ENCODE measurements at places on chromosomes 4 and X.

GRCh38 chr4:150584111-150584915 is 2.4 kb downstream of the MAB21L2 start:
- no peak for DNase-seq

- DNase-seq = no peak
Observed at GRCh38 chrX:115579327-115579726, 18.4 kb downstream of the PLS3 start.

- no peak for DNase-seq
Observed at GRCh38 chr4:182862141-182862875, 54.9 kb downstream of the DCTD start.

GRCh38 chrX:139423186-139423585 is 107.4 kb upstream of the F9 start:
- no peak for DNase-seq

DNA sequence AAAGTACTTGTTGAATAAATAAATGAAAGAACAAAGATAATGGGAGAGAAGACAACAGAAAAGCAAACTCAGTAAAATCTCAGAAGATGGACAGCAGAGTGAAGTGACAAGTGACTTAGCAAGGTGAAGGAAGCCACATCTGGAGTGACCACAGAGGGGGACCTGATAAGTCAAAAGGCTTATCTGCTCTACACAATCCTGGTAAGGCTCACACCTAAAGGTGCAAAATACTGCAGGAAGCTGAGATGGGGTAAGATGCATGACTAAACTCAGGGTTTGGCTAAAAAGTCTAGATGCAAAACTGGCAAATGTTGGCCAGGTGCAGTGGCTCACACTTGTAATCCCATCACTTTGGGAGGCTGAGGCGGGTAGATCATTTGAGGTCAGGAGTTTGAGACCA is 22.2 kb downstream of the TRMT2B start:
- no peak for DNase-seq

- DNase-seq = no peak
Observed at GRCh38 chr4:161642708-161643107, 521.1 kb downstream of the FSTL5 start.

DNA sequence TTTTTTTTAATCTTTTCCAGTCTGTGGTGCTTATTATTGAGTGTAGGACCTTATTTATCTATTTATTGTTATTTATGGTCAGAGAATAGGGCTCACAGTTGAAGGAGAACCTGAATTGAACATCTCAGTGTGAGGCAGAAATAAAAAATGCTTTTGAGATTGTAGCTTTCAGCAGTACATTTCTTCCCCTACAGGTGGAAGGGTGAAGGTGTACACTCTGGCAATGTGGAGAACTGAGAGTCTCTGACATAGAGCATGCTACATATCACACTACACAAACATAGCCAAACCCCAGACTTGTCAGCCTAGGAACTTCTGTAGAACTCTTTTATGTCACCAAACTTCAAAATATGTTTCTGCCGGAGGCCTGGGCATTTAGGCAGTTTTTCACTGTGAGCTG is 140.2 kb downstream of the STIM2 start:
- DNase-seq = no peak

DNA sequence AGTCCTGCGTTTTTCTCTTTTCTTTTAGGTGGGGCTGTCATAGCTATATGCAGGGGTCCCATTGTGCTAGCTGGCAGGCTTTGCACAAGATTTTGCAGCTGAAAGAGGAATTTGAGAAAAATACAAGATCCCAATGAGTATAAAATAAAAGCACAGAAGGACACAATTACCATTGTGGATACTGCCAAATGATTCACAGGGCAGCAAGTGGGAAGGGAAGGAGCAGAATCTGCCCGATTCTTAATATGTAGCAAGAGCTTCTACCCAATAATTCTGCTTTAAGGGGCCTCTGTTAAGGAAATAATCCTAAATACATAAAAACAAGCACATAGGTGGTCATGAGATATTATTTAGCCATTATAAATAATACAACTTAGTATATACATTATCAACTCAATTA is 25.9 kb upstream of the ING2 start:
- DNase-seq = no peak

- no peak for DNase-seq
Observed at GRCh38 chrX:143581240-143581639, 54.7 kb downstream of the SLITRK4 start.

DNA sequence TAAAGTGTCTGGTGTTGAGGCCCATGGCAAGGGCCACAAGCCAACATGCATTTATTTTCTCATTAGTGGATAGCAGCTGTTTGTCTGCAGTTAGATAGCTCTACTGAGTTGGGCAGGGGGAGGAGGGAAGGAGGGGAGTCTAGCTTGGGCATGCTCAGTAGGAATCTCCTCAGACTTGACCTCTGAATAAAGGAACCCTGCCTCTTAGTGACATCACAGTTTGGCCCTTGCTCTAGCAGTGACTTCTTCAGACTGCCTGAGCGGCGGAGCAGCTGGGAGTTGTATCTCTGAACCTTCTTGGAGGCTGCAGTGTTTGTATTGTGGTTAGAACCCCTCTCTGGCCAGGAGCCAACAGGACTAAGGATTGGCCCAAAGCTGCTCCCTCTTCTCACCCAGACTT is 57.4 kb downstream of the BCORL1 start:
- no peak for DNase-seq

GRCh38 chr4:86981789-86982188 is 47.0 kb downstream of the AFF1 start:
- no peak for DNase-seq

Measured in NCI-H187 (cell line).